Ovary (tissue), 10 donors: ENCODE measurements at places on chromosomes 6 and 20. TPM values are rescaled to one million over a fixed set of nuclear protein-coding genes. Genes with fewer than 3 reads are reported as not detected.

The MUC21 gene
- total RNA-seq, result not detected

The TTPAL gene
- 5.6 TPM for total RNA-seq

The OR2B2 gene
- total RNA-seq, result not detected

DNA sequence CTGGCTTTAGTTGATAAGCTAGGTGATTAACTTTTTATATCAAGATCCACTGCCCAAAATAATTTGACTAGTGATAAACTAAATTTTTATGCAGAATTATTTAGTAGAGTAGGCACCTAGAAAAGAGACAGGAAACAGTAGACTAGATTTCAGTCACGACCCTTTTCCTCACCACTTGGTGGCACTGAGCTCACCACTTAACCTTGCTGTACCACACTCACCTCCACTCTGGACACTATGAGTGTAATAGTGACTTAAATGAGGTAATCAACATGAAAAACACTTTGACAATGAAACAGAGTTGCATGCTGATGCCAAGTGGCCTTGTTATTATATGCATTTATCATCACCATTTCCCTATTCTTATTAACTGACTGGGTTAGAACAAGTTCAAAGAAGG lies 730.4 kb downstream of the KIF16B start:
- no peaks in the 10 kb centered on the region for H3K36me3 ChIP-seq
- H3K4me1 ChIP-seq, result no peaks in the 10 kb centered on the region
- H3K4me3 ChIP-seq, result no peak overlapping the region
- no peak for DNase-seq

GRCh38 chr6:160178271-160178670 lies 56.7 kb downstream of the SLC22A1 start:
- H3K36me3 ChIP-seq, result no peaks in the 10 kb centered on the region
- no peak overlapping the region for H3K4me3 ChIP-seq
- DNase-seq, result no peak
- H3K4me1 ChIP-seq, result no peaks in the 10 kb centered on the region
